Camera-type eye (tissue), 1 donor: ENCODE measurements at places on chromosomes 7 and 10. TPM values are rescaled to one million over a fixed set of nuclear protein-coding genes. Genes with fewer than 3 reads are reported as not detected.

Gene FZD8
- total RNA-seq: 20.7 TPM

Gene GHRHR
- total RNA-seq: not detected

Gene PAX4
- total RNA-seq: not detected

Gene LIPK
- total RNA-seq: not detected

Gene FRMD4A
- total RNA-seq: 103 TPM
